M059J (cell line): ENCODE measurements at places on chromosomes 2 and 18.
A peak's percentile ranks its signal among the peaks of the same experiment; 100 is the strongest.

DNA sequence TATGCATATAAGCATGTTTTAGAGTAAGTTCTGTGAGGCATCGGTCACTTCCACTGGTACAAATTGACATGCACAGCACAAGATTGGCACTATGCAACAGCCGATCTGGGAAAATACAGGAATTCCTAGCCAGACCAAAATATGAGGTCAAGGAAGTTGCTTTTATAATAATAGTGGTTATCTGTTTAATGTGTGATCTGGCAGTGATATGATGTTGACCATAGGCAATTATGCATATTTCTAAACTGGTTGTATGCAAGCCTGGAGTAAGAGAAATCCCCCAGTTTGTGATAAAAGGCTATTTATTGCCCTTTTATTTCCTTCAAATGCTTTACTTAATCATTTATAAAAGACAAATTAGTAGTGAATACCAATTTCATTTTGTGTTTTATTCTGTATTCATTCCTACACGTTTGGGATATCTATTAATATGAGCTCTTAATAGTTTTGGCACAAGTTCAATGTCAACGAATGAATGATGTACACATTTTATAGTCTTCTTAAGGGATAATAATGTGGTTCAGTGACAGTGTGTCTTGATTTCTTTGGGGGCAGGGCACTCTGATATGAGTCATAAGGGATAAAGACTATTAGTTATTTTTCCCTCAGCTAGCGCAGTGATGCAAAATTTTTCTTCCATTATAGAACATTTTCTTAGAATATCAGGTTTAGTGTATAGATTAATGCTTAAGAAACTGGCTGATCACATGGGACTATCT, 34.7 kb upstream of the ZEB2 start:
- DNase-seq: no peak

DNA sequence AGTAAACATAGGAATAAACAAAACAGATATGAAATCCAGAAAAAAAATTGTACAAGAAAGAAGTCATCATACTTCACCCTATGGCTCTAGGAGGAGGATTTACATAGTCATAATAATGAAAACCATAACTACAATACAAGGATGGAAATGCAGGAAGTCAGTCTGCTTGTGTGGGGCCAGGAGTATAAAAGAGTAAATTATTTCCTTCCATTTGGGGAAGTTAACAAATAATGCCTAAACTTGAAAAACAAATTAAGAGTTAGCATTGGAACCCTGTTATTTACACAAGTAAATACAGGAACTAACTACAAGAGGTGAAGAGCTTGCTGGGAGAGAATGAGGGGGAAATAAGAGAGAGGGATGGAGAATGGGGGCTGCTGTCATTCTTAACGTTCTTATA, 15.4 kb downstream of the TMEM163 start:
- DNase-seq: no peak

DNA sequence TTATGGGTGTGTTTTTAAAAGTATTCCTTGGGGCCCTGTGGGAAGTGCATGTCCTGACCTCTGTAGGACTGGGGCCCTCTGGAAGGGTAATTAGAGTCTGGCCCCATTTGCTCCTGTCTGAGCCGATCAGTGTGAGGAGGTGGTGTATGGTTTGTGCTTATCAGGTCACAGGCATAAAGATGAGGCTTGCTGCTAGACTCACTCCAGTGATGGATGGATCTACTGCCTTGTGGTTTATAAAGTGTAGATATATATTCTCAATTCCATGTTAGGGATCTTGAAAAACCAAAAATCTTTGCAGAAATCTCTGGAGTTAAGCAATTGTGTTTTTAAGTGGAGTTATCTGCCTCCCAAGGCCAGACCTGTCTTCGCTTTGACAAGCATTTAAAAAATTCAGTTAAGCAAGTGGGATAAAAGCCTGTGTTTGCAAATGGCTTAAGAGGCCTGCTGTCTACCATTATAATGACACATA, 182.4 kb downstream of the PTPRM start:
- no peak for DNase-seq

DNA sequence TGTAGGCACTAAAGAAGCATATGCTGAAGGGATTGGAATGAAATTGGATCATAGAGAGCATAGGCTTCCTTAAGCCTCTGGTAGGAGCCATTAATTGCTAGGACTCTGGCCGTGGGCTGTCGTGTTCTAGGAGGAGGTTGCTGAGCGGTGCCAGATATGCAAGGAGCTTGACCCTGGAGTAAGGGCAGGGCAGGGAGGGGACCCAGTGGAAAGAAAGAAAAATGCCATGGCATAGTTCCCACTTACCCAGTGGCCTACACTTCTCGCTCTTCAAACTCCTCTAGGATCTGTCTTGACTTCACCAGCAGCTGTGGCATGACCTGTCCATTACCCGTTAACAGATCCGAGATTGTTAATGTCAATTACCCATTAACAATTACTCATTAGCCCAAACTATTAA, 53.1 kb downstream of the NEURL3 start:
- no peak for DNase-seq

GRCh38 chr2:238240757-238241711, 1.2 kb upstream of the HES6 start:
- peak; percentile 48 for DNase-seq

- peak; percentile 76 for DNase-seq
These were observed 266.5 kb downstream of the HRH4 start for GRCh38 chr18:24726727-24727492.

DNA sequence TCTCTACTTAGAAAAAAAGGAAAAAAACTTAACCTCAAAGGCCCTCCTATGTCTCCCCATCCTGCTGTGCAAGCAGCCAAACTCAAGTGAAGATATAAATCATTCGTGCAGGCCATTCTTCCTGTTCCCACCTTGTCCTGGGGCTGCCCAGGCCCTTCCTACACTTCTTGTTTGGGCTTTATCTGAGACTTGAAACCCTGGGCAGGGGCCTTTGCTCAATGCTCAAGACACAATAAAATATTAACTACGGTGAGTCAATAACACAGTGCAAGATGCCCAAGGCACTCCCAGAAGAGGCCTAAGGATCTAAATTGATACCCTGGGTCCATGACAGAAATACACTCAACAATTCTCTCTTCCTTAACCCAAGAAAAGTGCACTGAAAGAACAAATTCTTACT, 67.6 kb downstream of the TBC1D8 start:
- DNase-seq: no peak

GRCh38 chr2:160142472-160142871, 57.6 kb downstream of the ITGB6 start:
- DNase-seq: peak; percentile 79

DNA sequence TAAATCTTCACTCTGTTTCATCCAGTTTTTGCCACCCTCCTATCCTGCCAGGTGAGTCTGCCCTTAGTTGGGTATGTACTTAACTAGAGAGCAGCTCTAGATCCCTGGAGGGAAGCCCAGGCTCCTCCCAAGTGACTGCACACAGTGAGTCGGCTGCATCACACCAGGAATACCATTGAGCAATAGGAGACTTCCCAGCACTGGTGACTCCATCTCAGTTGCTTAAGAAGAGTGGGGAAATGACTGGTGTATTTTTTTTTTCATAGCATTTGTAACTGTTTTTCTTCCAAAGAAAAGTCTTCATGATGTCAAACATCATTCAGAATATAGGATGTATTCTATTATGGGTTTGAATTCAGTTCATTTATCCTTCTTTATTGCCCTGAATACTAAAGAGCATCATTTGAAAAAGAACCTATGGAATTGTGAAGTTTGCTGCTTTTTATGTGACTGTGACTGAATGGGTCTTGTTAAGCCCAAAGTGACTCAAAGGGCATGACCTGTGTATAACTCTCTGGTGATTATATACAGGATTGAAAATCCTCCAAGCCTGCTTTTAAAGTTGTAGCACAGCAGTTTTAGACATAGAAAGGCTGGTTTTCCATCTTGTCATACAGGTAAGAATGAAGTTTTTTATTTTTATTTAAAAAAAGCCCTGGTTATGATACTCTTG, 84.3 kb downstream of the MAP3K20 start:
- DNase-seq: peak; percentile 92

DNA sequence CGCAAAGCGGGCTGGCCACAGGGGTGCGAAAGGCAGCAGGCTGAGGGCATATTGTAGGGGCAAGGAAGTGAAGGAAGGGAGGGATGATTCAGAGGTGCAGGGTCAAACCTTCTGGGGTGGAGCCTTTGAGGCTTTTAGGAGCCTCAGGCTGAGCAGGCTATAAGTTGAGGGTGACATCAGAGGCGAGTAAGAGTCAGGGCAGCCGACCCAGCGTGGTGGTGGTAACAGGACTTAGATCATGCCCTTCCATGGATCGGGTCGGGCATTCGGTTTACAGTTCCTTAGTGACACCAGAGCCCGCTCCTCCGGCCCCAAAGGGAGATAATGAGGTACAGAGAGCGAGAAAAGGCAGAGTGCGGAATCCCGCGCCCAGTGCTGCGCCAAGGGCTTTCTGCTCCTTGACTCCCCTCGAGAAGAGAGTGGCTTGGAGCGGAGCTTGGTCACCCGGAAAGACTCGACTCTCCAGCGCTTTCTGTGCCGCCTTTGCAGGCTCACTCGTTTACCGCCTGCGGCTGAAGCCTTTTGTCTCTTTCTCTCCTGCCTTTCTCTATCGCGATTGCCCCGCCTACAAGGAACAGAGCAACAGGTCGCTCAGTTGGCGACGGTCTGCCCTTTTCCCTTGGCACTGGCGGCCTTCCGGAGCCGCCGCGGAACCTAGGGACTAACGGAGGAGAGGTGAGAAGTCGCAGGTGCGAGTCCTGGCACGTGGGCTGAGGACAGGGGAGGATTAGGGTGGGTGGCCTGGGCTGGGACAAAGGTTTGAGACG, 720 bp downstream of the LBX2 start:
- peak; percentile 65 for DNase-seq

DNA sequence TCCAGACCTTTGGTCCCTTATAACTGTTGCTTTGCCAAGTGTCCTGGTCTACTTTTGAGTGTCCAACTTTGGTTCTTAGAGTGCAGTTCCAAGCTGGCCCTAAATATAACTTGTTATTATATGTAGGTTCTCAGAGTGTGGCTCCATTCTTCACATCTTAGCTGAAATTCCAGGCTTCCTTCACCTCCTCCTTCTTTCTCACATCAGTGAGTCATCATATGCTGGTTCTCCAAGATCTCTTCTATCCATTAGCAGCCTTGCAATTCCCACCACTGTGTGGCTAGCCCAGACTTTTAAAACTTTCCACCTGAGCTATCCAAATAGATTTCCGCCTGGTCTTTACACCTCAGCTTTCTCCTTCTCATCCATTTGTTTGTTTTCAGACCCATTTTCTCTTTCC, 12.6 kb upstream of the CXCR4 start:
- no peak for DNase-seq

DNA sequence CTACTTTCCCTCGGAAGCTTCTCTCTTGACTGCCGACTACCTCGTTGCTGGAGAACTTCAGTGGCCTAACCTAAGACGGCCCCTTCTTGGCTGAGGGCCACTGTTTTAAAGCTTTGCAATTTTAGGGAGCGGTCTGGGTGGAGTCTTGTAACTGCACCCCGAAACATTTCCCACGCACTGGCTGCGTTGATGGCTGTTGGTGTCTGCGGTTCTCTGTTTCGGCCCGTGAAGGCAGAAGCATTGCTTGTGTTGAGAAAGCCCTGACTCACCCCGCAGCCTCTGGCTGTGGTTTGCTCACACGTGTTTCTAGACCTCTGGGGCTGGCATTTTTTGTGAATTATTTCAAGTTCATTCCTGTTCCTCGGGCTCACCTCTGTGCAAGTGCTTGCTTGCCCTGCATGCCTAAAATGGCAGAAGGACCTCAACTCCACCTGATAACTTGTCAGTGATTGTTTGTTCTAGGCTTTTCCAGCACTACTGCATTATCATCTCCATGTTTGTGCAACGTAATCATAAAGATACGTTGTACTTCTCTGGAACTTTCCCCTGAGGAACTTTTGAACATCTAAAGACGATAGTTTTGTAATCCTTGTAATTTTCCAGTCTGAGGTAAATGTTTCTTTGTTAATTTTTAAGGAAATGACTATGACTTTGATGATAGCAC, 94.2 kb upstream of the DLX2 start:
- peak; percentile 88 for DNase-seq

- no peak for DNase-seq
These were observed 91.7 kb upstream of the MEIS1 start for GRCh38 chr2:66343259-66343658.

DNA sequence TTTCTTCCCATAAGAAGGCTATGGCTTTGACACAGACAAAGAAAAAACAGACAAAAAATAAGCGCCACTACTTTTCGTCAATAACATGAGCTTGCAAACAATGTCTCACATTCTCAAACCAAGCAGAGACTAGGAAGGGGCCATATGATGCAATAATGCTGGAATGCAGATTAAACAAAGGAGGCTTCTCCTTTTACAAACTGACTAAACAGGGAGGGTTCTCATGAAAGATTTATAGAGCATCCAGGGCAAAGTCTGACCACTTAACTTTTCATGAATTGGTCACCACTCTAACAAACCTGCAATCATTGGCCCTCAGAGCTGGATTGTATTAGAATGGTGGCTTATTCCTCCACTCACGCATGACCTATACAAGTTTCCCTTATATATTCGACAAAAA, 663.3 kb upstream of the CHAC2 start:
- DNase-seq: peak; percentile 75

DNA sequence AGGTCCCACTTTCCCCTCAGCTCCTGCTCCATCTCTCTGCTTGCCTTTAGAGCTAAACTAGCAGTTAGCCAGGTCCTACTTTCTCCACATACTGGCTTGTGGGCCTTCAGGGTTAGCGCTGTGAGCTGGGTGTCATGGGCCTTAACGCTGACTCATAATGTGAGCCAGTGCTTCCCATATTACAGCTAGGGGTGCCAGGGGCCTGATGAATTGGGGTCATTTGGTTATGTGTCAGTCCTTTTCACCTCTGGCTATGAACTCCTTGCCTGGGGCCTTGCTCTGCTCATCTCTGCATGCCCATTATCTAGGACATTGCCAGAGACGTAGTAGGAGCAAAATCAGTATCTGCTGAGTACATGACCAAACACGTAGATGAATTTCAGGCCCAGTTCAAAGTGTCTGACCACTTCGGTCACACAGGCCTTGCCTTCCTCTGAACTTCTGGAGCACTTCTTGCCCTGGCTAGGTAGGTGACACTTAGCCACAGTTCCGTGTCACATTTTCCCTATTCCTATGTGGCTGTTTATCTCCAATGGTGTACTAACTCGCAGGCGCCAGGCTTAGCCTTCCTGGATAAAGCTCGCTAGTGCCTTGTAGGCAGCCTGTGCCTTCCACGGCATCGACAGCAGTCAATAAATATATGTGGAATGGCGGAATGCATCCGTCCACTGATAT, 103.2 kb upstream of the SIX3 start:
- no peak for DNase-seq

GRCh38 chr2:31200972-31201371, 16.3 kb downstream of the CAPN14 start:
- no peak for DNase-seq

DNA sequence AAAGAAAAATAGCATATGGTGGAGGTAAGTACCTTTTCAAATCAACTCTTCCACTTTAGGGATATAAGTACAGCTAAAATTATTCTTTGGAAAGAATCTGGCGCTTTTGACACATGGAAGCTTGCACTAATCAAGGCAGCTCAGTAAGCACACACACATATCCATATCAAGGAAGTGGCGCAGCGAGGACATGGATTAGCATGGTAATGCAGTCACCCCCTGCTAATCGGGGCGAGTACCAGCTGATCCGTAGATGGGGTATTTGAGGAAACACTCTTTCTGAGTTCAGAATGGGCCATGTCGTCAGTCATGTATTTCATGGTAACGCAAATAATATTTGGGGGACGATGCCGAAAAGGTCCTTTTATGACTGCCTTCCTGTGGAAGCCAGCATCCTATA, 245.3 kb downstream of the GBX2 start:
- no peak for DNase-seq
